ENCODE measurements at places on chromosomes 13 and 19.
A peak's percentile ranks its signal among the peaks of the same experiment; 100 is the strongest.

GRCh38 chr13:28246891-28247290, 108.5 kb downstream of the PAN3 start:
- no peak for DNase-seq

DNA sequence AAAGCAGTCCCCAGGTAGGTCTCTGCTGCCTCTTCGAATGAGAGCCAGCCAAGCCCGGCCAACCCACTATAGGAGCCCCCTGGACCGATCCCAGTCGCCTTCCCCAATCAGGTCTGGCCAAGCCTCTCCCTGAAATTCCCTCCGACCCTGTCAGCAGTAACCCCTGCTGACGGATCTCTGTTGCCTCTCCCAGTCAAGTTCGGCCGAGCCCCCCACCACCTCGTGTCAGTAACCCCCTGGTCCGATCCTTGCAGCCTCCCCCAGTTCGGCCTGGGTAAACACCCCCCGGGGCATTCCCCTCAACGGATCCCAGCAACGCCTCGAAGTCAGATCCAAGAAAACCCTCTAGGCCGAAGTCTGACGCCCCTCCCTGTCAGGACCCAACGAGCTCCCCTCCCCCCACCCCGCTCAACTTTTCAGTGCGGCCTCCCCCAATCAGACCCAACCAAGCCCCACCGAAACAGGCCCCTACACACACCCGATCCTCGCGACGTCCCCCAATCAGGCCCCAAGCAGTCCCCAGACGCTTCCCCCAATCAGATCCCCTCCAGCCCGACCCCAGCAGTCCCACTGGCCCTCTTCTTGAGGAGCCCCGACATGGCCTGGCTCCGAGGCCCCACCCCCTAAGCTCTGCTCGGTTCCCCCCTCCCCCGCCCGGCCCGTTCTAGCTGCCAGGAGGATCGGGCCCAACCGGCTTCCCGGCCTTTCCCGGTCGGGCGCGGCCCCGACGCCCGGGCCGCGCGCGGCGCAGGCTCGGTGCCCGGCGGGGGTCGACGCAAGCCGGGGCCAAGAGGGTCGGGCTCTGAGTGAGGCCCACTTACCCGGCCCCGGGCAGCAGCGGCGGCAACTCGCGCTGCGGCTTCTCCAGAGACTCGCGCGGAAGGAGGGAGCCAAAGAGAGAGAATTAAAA, 1.8 kb downstream of the TNPO2 start:
- peak; percentile 63 for DNase-seq

DNA sequence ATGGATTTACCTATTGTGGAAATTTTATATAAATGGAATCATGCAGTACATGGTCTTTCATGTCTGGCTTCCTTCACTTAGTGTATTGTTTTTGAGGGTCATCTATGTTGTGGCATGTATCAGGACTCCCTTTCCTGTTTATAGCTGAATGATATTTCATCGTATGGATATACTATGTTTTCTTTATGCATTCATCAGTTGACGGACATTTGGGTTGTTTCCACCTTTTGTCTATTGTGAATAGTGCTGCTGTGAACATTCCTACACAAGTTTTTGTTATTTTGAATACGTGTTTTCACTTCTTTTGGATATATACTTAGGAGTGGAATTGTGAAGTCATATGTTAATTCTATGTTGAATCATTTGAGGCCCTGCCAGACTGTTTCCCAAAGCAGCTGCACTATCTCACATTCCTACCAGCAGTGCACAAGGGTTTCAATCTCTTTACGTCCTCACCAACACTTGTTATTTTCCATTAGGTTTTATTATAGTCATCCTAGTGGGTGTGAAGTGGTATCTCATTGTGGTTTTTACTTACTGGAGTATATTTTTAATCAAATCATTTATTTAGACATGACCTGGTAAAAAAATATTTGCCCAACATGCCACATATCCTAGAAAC, 262.7 kb downstream of the DLEU7 start:
- DNase-seq, result no peak

GRCh38 chr13:59356607-59357006, 807.1 kb downstream of the DIAPH3 start:
- DNase-seq, result no peak

GRCh38 chr13:95020298-95020987, 280.8 kb downstream of the ABCC4 start:
- no peak for DNase-seq

DNA sequence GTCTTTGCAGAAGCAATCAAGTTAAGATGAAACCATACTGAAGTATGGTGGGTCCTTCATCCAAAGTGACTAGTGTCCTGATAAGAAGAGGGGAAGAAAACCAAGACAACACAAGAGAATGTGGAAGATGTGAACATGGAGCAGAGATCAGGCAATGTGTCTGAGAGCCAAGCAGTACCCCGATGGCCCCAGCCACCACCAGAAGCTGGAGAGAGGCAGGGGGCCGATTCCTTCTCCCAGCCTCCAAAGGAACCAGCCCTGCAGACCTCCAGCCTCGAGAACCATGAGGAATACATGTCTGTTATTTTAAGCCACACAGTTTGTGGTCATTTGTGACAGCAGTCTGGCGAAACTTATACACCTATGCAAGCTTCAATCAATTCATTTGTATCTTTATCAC, 93.2 kb downstream of the IRS2 start:
- DNase-seq, result no peak

- no peak for DNase-seq
Observed at GRCh38 chr13:91513790-91514189, 115.4 kb downstream of the GPC5 start.

GRCh38 chr19:32387701-32388392, 17.7 kb upstream of the DPY19L3 start:
- no peak for DNase-seq

GRCh38 chr13:99486996-99487395, 14.3 kb upstream of the TM9SF2 start:
- no peak for DNase-seq

DNA sequence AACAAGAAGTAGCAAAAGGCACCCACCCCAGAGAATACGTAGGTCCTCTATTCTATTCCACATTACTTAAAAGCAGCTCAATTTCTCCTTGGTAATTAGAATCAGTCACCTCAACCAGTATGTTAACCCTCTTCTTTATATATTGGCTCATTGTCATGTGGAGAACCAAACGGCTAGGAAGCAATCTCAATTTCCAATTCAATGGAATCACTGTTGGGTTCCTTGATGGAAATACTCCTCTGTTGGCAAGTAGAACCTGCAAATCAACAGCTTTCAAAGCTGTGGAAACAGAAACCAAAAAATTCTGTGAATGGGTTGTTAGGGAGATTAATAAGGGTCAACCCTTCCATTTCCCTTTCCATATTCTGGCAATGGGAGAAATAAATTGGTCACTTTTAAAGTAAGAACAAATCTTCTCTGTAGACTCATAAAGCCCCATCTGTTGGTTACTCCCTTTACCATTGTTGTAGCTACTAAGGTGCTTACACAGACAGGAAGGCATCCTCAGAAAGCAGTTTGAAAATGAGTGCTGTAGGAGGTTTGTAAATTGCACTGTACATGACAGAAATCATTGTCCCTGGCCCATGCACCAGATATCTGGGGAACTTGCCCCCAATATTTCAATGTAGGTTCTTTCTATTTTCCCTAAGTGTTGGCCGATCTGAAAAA, 138.6 kb upstream of the UFM1 start:
- no peak for DNase-seq
